Kidney tubule cell (primary cell): ENCODE measurements at places on chromosomes 11 and 22.
A peak's percentile ranks its signal among the peaks of the same experiment; 100 is the strongest.

- no peak for DNase-seq
These were observed 42.5 kb upstream of the CEP126 start for GRCh38 chr11:101872171-101872882.

DNA sequence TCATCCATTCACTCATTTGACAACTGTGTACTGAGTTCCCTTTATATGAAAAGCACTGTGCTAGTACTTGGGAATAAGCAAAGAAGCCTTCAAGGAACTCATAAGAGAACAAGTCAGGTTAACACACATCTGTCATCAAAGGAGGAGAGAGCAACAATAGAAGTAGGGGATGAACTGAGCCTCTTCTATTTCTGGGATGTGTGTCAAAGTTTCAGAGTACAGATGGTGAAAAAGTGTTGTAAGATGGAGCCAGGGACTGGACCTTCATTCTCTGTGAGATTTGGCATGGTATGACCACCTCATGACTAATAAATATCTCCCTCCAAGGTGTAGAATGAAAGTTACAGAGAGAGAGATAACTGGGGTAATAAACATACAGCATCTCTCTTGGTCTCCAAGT, 349.8 kb upstream of the PLET1 start:
- no peak for DNase-seq

DNA sequence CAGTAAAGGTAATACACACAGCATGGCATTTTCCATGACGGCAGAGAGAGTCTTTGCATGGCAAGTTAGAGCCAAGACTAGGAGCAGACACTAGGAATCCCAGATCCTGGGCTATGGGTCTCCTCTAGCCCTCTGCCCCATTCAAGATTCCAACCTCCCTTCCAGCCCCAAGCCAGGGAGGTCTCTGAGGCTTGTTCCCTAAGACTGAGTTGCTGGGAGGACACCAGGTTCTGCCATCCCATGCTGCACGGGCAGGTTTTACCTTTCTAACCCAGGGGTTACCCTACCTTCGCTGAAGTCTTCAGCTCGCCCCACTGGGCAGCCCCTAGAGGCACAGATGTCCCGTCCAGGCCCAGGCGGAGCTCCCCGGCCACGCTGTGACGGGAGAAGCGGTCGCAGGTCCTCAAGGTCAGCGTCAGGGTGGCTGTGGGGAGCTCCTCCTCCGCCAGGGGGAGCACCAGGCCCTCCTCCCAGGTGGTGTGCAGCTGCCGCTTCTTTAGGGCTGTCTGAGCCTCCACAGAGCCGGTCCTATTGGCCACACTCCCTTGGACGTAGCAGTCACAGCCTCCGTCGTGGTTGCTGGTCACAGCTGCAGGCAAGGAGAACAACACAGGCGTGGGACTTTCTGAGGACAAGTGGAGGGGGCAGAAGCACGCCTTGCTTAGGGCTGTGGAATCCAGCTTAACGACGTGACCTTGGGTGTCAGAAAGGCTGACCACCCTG, 33.8 kb downstream of the SYT13 start:
- peak; percentile 75 for DNase-seq

DNA sequence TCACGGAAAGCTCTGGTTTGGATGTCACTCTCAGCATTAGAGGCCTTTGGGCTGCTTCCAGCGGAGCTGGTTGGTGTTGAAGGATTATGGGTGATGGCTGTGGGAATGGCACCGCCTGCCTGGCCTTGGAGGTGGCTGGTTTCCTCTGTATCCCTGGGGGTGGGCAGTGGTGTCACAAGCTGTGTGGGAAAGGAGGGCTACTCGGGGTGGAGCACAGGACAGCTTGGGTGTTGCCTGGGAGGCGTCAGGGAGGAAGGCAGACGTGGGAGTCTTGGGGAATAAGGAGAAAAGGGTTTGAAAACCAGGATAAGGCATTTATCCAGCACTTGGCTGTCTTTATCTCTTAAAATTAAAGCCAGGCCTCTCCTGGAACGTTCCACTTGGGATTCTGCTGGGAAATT, 71.8 kb downstream of the ADAMTS15 start:
- no peak for DNase-seq

GRCh38 chr11:44542372-44542771, 23.1 kb upstream of the CD82 start:
- no peak for DNase-seq

DNA sequence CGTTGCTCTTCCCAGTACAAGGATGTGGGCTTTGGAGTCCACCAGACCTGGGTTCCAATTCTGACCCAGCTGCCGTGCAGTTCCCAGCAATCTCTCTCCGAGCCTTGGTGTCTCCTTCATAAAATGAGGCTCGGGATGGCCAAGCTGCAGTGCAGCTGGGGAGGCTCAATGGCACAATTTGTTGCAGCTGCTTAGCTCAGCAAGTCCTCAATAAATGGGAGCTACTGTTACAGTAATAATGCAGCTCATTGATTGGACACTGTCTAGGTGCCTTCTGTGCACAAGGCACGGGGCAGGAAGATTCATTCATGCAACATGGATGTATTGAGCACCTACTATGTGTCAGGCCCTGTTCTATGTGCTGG, 37.1 kb downstream of the SHISAL1 start:
- DNase-seq = no peak

DNA sequence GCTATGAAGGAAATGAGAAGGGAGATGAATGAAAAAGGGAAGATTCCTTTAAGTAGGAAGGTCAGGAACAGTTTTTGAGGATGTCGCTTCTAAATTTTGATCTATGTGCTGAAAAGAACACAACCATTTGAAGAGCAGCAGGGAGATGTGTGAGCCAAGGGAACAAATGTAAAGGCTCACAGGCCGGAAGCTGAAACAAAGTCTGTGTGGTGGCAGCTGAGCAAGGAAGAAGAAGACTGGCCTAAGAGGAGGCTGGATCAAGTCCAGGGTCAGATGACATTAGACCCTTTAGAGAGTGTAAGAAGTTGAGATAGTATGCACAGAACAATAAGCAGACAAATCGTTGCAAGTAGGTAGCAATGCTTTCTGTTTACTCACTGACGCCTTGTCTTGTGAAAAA, 1631.4 kb upstream of the TENM4 start:
- no peak for DNase-seq

DNA sequence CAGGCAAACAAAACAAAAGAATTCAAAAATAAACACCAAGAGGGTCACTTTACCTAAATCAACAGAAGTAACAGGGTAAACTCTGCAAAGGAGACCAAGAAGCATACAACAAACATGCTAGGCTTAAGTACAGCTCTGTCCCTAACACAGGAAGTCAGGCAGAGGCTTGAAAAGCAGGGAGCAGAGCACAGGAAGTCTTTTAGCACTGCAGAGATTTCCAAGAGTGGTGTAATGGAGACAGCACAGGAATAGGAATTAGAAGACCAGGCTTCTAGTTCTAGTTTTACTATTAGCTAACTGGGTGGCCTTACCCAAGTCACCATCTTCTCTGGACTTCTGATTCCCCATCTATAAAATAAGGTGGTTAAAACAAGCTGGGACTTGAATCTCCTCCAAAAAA, 1.9 kb downstream of the RBFOX2 start:
- DNase-seq = peak; percentile 44

- DNase-seq = no peak
These were observed 74.9 kb downstream of the JAM3 start for GRCh38 chr11:134143801-134144200.

DNA sequence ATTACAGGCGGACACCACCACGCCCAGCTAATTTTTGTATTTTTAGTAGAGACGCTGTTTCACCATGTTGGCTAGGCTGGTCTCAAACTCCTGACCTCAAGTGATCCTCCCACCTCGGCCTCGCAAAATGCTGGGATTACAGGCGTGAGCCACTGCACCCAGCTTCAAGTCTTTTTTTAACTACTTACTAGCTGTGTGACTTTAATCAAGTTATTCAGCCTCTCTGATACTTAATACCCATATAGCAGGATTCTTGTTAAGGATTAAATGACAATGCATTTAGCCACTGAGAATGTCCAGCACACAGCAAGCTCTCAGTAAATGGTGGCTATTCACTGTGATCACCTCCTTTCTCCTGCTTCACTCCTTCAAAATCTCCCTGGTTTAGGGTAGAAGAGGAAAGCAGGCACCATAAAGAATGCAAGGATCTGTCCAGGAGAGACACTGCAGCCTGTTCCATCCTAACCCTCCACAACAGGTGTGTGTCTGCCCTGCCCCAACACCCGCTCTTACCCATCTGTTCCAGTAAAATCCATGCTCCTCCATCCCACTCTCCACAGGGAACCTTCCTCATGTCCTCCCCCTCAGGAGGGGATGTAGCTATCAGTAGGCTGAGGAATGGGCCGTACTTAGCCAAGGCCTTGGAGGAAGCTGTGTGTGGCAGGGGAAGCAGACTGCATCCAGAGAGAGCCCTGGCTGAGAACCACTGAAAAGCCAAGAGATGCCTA, 69.3 kb downstream of the MICAL3 start:
- DNase-seq = no peak

DNA sequence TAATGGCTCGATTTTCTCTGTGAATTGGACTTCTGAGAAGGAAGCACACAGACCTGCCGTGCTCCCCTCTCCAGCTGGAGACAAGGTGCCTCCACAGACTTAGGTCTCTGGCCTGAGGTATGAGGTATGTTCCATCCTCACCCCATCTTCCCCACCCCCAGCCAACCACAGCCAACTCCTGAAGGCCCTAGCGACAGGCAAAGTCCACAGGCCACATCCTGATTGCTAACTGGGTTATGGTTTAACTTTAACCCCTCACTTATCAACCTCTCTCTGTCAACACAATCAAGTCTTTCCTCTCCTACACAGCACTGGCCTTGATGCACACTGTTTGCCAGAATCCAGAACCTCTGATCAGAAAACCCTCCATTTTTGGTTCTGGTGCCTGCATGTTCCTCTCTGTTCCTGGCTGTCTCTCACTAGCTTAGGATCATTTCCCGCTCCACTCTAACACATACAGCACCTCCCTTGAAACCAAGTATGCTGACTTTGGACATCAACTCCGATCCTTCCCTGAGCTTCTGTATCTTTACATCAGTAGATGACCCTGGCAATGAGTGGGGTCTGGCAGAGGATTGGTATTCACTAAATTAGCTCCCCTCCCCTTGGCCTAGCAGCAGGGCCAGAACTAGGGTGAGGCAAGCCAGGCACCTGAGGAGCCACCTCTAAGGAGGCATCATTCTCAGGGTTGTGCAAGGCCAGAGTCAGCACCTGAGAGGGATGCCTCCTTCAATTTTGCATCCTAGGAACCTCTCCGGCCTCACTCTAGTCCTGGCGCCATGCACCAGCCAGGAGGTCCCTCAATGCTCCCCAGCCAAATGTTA, 22.0 kb downstream of the JAML start:
- DNase-seq = peak; percentile 33

GRCh38 chr11:102266099-102266498, 51.2 kb upstream of the BIRC3 start:
- DNase-seq = no peak

- peak; percentile 71 for DNase-seq
These were observed 2.0 kb upstream of the UBXN1 start for GRCh38 chr11:62680825-62681240.

DNA sequence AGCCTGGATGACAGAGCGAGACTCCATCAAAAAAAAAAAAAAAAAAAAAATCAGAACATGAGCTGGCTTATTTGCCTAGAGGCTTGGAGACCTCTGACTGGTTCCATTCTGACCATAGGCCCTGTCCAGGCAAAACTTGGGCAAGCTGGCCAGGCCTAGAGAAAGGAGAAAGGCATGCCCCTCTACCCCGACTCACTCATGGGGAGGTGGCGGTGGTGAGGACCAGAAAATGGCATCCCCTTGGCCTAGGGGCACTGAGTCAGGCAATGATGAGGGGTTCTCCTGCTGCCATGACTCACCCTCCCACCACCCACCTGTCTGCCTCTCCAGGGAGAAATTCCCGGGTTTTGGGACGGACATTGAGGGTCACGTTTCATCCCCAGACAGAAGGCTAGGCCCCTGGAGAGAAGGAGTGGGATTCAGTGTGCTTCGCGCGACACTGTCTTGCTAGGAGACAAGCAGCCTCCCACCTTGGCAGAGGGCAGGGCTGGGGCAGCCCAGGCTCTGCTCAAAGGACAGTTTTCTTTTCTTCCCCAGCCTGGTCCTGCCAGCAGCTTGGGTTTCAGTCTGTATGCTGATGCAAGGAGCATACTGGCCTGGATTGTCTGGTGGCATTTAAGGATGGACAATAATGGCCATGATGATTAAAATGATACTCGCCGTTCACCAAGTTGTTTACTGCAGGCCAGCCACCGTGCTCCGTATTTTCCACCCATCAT, 17.2 kb downstream of the TOB2 start:
- no peak for DNase-seq

DNA sequence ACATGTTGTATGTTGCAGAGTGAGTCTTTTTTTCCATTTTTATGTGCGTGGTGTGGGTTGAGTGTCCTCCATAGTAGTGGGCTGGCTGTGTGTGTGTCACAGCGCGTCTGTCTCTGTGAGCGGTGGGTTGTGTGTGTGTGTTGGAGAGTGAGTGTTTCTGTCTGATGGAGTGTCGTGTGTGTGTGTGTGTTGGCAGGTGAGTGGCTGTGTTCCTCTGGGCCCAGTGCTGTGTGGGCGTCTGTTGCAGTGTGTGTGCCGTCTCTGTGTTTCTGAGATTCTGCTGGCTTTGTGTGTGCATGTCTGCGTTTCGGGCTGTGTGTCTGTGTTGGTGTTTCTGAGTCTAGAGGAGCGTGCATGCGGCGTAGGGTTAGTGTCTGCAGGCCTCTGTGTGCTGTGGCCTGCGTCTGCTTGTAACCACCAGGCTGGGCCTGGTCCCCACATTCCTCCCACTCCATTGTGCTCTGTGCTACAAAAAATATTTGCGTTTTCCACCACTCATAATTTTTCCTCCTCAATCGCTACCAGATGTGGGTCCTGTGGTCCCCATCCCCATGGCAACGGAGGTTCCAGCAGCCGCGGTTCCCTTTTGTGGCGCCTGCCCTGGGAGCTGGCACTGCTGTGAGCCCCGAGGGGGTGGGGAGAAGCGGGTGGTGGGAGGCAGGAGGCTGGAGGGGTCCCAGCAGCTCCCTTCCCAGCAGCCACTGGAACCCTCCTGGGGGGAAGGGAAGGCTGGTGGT, 15.2 kb downstream of the SCARF2 start:
- no peak for DNase-seq

- no peak for DNase-seq
These were observed 68.7 kb upstream of the FGF3 start for GRCh38 chr11:69887841-69888427.

GRCh38 chr11:133082453-133082781, 449.9 kb downstream of the OPCML start:
- no peak for DNase-seq

DNA sequence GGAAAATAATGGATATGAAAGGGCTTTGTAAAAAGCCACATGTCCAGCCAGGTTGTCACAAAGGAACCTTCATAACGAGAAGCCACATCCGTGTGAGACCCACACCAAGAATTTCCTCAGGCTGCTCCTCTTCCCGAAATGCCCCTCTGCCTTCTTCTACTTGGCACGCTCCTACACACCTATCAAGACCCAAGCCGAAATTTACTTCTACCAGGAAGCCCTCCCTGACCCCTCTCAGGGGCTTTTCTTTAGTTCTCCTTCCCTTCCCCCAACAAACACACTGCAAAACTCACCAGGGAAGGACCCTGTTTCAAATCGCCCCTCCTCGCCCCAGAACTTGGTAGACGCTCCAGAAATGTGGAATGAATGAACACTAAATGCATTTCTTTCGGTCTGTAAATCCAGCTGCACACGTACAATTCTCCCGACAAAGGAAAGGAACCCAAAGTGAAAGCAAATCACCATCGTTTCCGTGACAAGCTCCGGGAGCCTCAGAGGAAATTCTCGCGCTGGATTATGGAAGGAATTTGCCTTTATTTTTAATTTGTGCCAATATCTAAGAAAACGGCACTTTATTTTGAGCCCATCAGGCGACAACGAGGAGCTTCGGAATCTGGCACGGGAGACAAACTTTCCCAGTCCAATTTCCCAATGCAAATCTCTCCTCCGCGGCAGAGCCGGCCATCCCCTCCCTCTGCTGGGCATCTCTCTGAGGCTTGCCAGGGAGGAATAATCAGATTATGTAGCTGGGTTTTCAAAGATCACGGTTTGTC, 13.2 kb upstream of the SHISAL1 start:
- DNase-seq = peak; percentile 31
